ENCODE measurements at places on chromosomes 1 and 21.

GRCh38 chr21:43902441-43902840 lies 37.4 kb downstream of the AGPAT3 start:
- no peak for DNase-seq

DNA sequence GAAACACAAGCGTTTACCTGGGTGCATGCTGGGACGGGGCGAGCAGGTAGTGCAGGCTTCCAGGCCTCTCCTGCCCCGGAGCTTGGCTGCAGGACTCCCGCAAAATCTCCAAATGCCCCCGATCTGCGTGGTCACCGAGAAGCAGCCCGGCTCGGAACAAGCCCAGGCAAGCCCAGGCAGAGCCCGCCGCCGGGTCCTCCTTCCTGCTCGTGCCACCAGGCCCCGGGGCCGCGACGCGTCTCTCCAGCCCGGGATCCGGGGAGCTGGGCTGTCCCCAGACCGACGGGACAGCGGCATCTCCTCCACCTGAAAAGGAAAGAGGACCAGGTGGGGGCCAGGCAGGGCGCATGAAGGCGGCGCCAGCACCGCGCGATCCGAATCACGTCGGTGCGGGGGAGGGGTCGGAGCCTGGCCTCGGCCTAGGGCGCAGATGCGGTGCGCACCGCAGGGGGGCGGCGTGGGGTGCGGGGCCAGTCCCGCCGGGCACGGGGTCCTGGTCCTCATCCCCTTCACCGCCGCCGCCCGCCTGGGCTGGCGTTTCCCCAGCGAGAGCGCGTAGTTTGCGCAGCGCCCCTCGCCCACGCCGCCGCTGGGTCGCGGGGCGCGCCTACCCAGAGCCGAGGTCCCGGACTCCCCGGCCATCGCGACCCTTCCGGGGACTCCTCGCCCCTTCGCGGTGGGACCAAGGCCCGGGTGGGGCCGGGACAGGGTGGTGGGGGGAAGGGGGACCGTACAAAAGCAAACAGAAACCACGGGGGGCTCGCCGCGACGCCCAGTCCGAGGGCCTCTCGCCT lies 52.4 kb upstream of the H6PD start:
- no peak for DNase-seq

DNA sequence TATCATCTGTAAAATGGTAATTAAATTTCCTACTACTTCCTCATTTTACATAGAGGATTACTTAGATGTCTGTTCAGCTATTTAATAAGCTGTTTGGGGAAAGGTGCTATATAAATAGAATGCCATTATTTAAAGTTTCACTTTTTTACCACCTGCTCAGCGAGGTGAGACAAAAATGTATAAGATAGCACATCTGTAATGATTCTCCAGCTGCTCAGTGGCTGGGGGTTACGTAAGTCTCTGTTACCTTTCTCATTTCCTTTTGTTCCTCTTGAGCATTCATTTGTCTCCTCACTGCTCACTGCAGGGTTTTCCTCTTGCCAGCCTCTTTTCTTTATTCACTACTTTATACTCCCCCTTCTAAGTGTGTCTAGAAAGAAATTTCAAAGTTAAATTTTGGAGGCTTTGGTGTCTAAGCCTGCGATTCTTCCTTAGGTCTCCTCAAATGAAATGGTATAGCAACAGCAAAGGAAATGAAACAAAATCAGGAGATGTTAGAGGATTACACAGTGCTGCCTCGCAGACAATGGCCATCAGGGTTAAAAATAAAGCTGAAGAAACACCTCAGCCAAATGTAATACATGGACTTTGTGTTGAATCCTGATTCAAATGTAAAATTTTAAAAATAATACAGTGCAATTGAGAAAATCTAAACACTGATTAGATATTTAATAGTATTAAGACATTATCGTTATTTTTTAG lies 6.8 kb downstream of the RGS8 start:
- DNase-seq: no peak

DNA sequence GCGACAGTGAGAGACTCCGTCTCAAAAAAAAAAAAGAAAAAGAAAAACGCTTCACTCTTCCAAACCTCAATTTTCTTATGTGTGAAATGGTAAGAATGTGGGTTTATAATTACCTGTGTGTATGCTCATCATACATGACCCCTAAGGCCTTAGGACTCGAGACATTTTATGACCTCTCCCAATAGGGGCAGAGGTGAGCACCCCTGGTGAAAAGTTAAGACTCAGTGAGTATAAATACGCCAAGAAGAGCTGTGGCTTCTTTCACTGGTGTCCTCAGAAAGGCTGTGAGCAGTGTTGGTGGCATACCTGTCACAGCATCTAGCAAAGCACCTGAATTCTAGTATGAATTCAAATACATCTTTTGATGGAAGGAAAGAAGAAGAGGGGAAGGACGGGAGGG lies 7.8 kb upstream of the FCMR start:
- no peak for DNase-seq

Measured in posterior cingulate gyrus (tissue), 11 donors.